ENCODE measurements at places on chromosomes 16 and 17.

DNA sequence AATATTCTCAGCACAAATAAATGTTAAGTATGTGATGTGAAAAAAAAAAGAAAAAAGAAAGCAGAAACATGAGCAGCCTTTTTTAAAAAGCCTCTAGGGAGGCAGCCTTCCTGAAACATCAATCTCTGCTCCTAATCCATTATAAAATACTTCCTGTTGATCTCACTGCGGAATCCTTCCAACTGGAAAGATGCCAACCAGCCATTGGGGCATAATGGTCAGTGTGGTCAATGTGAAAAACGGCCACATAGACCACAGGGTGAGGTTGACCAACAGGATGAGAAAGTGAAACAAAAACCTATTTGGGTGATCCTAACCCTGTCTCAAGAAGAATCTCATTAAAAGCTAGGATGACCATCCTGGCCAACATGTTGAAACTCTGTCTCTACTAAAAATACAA, 26.1 kb upstream of the ABCA8 start:
- no peaks in the 10 kb centered on the region for H3K27me3 ChIP-seq
- H3K4me3 ChIP-seq = no peak overlapping the region
- DNase-seq = no peak
- H3K4me1 ChIP-seq = no peaks in the 10 kb centered on the region
- H3K36me3 ChIP-seq = no peaks in the 10 kb centered on the region

DNA sequence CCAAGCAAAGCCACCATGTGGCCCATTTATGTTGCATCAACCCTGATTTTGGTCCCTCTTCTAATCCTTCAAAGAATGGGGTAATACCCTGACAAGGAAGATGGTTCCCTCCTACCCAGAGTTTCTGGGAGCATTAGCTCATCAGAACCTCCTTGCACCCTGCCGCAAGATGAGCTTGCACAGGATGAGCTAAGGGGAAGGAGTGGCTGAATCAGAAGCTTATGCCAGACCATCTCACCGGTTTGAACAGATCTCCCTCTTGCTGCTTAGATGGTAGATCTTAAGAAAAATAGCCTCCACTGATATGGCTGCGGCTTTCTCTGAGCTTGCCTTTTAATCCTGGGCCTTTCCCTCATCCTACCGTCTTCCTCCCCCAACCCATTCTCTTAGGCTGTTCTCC, 175.1 kb downstream of the SOX9 start:
- DNase-seq = no peak
- no peak overlapping the region for H3K4me3 ChIP-seq
- no peaks in the 10 kb centered on the region for H3K27me3 ChIP-seq
- H3K36me3 ChIP-seq = no peaks in the 10 kb centered on the region
- H3K27ac ChIP-seq = no peak overlapping the region

- peak overlapping the region; percentile 100 for H3K27ac ChIP-seq
- no peak for DNase-seq
- H3K4me3 ChIP-seq = no peak overlapping the region
These were observed 5.9 kb downstream of the KDM6B start for GRCh38 chr17:7839876-7840261.

DNA sequence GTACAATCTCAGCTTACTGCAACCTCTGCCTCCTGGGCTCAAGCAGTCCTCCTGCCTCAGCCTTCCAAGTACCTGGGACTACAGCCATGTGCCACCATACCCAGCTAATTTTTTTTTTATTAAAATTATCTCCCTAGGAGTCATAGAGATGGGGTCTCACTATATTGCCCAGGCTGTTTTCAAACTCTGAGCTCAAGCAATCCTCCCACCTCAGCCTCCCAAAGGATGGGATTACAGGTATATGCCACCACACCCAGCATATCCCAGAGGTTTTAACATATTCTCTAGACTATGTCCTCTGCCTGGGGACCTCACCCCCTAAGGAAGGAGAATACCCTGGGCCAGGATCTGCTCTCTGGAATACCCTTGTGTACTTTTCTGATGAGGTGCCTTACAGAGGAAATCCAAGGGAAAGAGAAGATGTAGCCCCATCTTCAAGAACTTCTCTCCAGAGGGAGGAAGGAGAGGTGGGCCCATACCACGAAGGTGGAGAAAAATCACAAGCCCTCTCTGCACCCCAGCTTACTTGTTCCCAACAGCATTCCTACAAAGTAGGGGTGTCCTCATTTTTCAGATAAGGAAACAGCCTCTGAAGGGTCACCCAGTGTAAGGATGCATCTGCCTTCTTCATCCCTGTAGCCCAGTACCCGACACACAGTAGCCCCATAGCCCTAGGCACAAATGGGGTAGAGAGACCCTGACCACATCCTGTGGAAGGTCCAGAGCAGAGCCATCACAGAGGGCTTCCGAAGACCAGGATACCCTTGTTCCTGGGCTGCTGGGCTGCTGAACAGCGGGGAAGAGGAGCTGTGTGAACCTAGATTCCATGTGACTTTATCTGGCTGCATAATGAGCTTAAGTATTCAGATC, 151.6 kb downstream of the SOCS1 start:
- peaks cover 16% of the 10 kb centered on the region for H3K4me1 ChIP-seq
- H3K27me3 ChIP-seq = no peaks in the 10 kb centered on the region
- H3K36me3 ChIP-seq = no peaks in the 10 kb centered on the region

DNA sequence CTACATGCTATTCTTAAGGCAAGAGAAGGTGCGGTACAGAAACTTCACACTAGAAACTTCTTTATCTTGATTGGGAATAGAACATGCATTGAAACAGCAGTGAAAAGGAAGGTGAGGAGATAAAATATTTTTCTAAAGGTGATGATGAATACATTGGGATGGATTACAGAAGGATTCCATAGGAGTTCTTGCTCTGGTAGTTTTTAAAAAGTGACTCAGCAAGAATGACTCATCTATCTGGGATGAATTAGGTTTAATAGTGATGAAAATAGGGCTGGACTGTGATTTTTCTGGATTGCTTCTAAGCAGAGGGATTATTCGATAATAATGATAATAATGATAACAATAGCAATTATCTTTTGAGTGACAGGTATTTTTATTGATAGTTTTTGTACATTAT, 65.6 kb upstream of the HS3ST4 start:
- H3K27me3 ChIP-seq = no peaks in the 10 kb centered on the region
- H3K4me1 ChIP-seq = no peaks in the 10 kb centered on the region
- no peak overlapping the region for H3K27ac ChIP-seq

DNA sequence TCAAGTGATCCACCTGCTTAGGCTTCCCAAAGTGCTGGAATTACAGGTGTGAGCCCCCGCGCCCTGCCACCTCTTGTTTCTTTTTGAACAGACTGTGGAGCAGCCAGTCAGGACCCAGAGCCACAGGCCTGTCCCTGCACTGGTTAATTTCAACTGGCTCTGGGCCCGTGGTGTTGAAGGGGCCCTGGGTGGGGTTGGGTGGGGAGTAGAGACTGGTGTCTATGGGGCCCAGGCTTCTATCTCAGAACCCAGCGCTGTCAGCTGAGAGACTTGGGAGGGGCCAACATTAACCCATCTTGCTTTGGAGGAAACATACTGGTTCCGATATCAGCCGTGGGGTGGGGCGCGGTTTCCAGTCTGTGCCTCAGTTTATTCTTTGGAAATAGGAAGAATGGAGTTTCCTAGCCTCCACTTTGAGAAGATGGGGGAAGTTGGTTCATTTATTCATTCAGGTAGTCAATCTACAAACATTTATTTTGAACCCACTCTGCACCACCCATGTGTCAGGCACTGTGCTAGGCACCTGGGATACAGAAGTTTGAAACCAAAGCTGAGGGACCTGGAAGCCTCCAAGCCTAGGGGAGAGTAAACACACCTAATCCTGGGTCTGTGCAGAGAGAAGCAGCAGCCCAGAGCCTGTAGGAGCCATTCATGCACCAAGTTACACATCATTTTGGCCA, 15.5 kb upstream of the SLC4A1 start:
- H3K36me3 ChIP-seq = no peaks in the 10 kb centered on the region
- no peaks in the 10 kb centered on the region for H3K4me1 ChIP-seq
- H3K27ac ChIP-seq = no peak overlapping the region
- H3K4me3 ChIP-seq = no peak overlapping the region

GRCh38 chr16:27404163-27404823, 2.3 kb downstream of the IL21R start:
- H3K36me3 ChIP-seq = no peaks in the 10 kb centered on the region
- H3K27me3 ChIP-seq = no peaks in the 10 kb centered on the region
- peak overlapping the region; percentile 62 for H3K4me3 ChIP-seq
- DNase-seq = no peak

DNA sequence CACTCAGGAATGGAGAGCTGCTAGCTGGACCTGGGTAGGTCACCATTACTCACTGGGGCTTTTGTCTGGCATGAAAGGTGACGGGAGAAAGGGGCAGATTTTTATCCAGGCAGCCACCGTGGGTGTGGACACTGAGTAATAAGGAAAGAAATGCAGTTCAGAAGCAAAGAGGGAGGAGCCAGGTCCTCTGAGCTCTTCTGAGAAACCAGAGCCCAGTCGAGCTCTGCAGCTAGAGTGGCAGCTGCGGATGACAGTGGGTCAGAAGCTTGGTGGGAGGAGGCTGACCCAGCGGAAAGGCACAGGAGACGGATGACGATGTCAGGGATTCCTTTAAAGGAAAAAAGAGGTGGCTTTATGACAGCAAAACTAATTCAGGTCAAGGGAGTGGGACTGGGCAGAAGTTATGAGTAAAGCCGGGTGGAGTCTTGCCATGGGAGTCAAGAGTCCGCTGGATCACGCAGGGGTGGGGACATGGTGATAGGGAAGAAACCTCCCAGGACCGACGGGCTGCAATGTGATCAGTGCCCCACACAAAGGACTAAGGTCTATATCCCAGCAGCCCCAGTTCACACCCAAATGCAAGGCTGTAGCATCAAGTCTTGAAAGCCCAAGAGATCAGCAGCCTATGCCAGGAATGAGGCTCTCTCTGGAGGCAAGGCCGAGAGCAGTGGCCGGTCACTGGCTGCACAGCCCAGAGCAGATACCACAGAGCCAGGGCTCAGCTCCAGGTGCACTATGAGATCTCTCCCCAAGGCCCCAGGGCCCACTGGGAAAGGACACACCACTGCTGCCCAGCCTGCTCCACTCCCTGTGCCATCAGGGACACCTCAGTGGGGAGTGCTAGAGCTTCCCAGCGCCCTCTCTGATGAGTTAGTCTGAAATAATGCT, 6.3 kb upstream of the MNT start:
- no peaks in the 10 kb centered on the region for H3K27me3 ChIP-seq
- H3K36me3 ChIP-seq = no peaks in the 10 kb centered on the region
- H3K4me3 ChIP-seq = no peak overlapping the region
- H3K27ac ChIP-seq = no peak overlapping the region

DNA sequence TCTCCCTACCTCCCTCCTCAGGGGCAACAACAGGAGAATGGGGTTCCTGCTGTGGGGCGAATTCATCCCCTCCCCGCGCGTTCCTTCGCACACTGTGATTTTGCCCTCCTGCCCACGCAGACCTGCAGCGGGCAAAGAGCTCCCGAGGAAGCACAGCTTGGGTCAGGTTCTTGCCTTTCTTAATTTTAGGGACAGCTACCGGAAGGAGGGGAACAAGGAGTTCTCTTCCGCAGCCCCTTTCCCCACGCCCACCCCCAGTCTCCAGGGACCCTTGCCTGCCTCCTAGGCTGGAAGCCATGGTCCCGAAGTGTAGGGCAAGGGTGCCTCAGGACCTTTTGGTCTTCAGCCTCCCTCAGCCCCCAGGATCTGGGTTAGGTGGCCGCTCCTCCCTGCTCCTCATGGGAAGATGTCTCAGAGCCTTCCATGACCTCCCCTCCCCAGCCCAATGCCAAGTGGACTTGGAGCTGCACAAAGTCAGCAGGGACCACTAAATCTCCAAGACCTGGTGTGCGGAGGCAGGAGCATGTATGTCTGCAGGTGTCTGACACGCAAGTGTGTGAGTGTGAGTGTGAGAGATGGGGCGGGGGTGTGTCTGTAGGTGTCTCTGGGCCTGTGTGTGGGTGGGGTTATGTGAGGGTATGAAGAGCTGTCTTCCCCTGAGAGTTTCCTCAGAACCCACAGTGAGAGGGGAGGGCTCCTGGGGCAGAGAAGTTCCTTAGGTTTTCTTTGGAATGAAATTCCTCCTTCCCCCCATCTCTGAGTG, 5.9 kb upstream of the LASP1NB start:
- no peak overlapping the region for H3K4me3 ChIP-seq
- H3K4me1 ChIP-seq = no peaks in the 10 kb centered on the region
- peaks cover 55% of the 10 kb centered on the region for H3K36me3 ChIP-seq
- H3K27me3 ChIP-seq = no peaks in the 10 kb centered on the region
- H3K27ac ChIP-seq = no peak overlapping the region
- no peak for DNase-seq

DNA sequence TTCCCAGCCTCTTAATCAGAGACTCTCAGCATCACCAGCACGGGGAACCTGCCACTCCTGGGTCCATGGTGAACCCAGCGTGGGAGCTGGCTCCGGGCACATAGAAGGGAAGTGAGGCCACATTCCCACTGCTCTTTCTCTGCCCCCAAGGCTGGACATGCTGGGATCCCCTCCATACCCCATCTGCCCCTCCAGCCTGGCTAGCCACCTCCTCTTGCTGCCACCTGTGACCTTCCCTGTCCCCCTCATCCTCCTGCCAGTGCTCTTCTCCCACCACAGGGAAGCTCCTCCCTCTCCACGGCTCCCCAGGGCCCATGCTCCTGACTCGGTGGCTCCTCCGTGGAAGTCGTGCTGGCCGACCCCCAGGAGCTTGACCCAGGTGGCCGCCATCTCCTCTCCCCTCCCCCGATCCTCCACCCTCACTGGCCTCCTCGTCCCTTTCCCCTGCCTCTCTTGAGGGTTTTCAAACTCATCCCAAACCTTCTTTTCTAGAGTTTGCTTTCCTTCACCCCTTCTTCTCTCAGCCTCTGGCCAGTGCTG, 139.1 kb upstream of the CHMP6 start:
- no peaks in the 10 kb centered on the region for H3K27me3 ChIP-seq
- peaks cover 29% of the 10 kb centered on the region for H3K4me1 ChIP-seq
- no peak for DNase-seq
- no peaks in the 10 kb centered on the region for H3K36me3 ChIP-seq
- H3K27ac ChIP-seq = no peak overlapping the region

- H3K36me3 ChIP-seq = no peaks in the 10 kb centered on the region
- no peak overlapping the region for H3K4me3 ChIP-seq
- no peaks in the 10 kb centered on the region for H3K27me3 ChIP-seq
- no peak for DNase-seq
- H3K27ac ChIP-seq = no peak overlapping the region
These were observed 10.7 kb upstream of the ZNF19 start for GRCh38 chr16:71499775-71500364.

- DNase-seq = no peak
- H3K4me3 ChIP-seq = no peak overlapping the region
- no peaks in the 10 kb centered on the region for H3K27me3 ChIP-seq
- no peak overlapping the region for H3K27ac ChIP-seq
- no peaks in the 10 kb centered on the region for H3K4me1 ChIP-seq
These were observed 59.0 kb upstream of the ATP2A3 start for GRCh38 chr17:4023220-4023619.

DNA sequence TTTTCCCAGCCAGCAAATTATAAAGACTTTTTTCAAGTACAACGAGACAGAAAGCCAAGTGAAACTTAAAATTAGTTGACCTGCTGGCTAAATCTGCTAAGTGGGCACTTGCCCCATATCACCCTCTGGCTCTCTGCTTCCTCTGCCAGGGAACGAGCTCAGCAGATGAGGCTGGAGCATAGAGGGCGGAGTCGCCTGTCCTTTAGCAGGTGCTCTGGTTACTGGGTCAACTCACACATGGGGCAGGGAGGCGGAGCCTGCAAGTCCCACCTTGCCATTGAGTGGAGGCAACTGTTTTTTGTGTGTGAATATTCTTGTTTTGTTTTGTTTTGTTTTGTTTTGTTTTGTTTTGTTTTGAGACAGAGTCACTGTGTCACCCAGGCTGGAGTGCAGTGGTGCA, 62.5 kb downstream of the EMP2 start:
- H3K27ac ChIP-seq = no peak overlapping the region
- no peak overlapping the region for H3K4me3 ChIP-seq
- DNase-seq = no peak
- peaks cover 4% of the 10 kb centered on the region for H3K27me3 ChIP-seq
